ENCODE measurements at places on chromosomes 1 and 21.

DNA sequence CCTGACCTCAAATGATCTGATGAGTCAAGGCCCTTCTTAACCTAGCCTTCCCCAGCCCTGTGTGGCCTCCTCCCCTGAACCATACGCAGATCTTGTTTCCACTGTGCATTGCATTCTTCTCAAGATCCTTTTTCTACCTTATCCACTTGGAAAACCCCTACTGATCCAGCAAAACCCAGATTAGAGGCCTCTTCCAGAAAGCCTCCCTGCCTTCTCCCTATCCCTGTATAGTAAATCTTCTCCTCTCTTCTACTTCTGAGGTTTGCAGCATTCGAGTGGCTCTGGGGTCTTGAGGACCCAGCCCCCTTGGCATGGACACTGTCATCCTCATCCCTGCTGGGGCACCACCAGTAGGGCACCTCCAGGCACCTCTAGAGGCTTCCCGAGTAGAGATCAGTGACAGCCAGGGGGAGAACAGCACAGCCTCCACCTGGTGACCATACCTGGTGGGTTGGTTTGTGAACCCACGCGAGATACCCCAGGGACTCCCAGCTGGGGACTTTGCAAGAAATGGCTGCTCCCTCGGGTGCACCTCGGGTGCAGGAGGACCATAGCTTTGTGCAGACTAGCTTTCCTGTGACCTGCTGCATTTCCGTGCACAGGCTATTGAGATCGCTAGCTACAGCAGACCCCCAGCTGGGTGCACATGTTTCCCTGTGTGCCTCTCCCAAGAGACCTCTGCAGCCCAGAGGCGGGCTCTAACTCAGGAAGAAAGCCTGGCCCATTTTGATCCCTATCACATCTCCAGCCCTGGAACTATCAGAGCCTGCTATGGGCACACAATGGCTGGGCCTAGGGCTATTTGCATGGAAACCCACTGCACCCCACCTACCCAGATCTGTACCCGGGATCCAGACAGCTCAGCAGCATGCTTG lies 34.2 kb downstream of the MATN1 start:
- DNase-seq = no peak

- DNase-seq = no peak
Measured at GRCh38 chr1:61119085-61119484, 36.7 kb downstream of the NFIA start.

DNA sequence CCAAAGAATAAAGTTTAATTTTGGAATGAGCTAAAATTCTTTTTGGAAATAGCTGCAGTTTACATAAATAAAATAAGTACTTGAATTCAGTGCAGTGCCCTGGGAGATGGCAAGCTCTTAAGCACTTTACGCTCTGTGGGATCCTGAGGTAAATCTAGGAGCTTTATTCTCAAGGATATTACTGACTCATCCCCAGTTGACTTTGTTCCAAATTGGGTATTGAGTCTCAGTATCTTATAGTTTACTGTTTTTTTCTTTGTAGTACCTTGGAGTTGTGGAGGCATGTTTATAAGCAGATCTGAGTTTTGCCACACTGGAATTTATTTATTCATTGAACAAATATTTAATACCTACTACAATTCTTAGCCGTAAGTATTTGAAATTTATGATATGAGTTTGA lies 27.4 kb upstream of the HRNR start:
- no peak for DNase-seq

DNA sequence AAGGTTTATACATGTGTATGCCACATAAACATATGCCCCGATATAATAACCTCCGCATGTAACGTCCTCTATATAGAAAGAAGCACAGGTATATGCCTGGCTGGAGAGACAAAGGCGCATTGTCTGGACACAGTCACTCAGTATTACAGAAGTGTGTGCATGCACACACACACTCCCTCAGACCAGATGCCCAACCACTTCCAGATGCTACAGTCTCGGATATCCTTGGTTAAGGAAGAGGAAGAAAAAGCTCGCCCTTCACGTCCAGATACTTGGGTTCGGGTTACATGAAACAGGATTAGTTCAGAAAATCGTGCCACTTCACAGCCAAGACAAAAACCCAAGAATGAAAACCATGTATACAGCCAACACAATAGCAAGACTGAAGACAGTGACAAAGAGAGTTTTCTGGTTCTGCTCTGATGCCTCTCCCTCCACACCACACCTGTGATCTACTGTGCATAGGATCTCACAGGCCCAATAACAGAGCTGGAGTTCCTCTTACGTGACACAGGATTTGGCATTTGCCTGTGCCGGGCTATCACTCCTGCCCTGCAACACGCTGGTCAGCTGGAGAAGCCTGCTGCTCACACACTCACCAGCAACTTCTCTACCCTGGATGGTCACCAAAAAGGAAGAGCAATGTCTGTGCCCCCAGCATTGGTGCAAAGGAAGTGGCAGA lies 75.0 kb downstream of the SSBP3 start:
- DNase-seq = no peak

GRCh38 chr1:167713330-167714081 lies 8.3 kb upstream of the MPZL1 start:
- no peak for DNase-seq

- DNase-seq = no peak
Measured at GRCh38 chr1:45116340-45116739, 90.1 kb downstream of the ZSWIM5 start.

DNA sequence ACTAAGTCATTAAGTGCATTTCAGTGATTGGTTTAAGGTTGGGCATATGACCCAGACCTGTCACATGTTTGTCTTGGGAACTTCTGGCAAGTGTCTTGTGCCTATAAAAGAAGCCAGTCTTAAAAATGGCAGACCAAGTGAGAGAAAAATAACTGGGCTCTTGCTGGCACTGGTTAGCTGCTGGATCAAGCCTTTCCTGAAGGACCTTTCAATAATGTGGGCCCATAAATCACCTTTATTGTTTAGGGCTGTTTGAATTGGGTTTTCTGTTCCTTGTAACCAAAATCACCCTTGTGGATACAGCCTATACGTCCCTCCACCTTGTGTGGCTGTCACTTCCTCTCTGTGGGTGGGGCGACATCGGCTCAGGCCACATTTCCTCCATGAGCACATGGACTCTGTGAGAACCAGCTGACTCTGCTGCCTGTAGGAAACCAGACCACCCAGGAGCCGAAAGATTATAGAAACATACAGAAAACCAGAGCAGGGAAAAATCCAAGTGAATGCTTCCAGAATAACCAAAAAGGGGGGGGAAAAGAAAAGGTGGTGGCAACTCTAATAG lies 25.6 kb upstream of the WNT4 start:
- DNase-seq = no peak
